ENCODE measurements at places on chromosomes 7 and 10.

DNA sequence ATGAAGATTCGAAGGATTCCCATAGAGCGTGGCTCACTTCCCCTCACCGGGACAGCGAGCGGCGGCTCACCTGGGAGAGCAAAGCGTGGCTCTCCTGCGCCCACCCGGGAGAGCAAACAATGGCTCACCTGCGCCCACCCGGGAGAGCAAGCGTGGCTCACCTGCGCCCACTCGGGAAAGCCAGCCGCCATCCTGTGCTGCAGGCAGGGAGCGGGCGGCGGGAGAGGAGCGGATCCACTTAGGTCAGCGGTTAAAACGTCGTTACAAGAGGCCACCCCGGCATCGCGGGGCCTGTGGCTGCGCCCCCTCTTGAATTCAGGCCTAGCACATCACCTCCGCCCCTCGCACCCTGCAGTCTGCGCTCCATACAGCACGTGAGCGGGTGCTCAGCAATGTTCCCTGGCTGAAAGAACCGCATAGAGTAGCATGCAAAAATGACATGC is 461 bp upstream of the FIGNL1 start:
- peak; percentile 35 for DNase-seq

- DNase-seq: peak; percentile 68
Measured at GRCh38 chr7:148697256-148698006, 1.3 kb upstream of the CUL1 start.

DNA sequence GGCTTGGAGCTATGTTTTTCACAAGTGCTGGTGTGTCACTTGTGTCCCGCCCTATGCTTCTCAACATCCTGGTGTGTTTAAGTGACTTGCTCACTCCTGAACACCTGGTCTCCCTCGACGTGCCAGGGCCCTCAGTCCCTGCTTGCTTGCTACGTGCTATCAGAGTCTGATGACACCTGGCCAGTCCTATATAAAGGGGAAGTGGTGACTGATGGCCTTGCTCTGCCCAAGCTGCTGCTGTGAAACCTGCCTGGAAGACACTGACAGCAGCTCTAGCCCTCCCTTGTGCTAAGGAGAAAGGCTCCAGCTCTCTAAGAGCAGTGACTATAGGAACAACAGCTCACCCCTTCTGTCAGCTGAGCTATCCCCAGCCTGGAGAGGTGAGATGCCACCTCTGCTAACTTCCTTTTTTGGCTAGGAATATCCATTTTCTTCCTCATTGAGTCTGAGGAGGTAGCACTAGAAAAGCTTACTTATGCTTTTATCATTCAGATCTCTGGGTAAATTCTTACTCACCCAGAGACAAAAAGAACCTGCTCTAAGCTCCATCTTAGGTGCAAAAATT is 77.2 kb upstream of the PLXNA4 start:
- no peak for DNase-seq

DNA sequence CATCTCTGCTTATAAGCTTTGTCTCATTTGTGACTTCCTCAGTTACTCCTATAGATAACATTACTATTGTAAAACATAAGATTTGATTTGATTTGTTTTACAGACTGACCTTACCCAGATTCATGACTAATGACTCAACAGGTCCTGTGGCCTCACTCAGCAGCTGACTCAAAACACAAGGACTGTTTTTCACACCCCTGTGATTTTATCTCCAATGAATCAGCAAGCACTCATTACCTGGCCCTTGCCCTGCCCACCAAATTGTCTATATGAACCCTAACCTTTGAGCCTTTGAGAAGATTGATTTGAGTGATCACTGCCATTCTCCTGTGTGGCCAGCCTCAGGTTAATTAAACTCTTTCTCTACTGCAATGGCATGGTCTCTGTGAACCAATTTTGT is 1064.6 kb upstream of the LRRTM3 start:
- no peak for DNase-seq

DNA sequence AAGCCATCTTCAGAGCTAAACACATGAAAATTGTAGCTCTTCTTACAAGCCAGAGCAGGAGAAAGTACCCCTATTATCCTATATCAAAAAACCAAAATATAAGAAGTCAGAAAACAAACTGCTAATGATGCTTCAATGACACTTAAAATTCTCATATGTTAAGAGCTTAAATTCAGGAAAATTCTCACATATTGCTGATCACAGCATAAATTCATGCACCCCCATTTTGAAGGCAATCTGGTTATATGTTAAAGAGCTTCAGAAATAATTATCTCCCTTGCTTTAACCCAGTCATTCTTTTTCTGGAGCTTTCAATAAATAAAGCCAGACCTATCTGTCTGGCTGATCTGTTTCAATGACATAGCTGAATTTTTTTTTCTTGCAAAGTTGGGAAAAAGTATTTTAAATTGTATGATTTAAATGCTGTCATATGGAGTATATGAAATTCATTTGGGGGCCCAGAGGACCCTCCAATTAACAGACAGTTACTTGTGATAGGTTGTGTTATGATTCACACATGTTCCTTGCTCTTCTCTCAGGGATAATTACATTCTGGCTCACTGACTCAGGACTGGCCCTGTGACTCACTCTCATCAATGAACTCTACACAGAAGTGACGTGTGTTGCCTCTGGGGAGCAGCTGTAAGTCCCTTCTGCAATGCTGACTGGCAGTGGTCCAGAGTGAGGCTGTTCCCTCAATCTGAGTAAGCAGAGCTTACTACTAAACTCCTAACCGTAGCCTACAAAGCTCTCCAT is 85.2 kb downstream of the HGF start:
- no peak for DNase-seq
